ENCODE measurements at places on chromosomes 13 and 19.

DNA sequence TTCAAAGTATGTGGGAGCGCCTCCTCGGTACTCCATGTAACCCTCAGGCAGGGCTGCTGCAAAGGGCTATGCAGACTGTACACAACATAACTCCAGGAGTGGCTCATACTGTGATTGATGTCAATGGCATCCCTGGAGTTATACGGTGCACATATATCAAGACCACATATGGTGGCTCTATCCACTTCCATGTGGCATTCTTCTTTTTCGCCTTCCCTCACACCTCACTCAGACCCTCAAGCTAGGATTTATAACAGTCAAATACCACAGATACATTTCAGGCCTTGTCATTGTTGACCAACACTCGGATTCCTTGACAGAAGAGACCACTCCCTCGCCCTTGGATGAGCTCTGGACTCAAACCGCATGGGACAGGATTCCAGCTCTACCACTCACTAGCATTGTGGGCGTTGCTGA, 11.3 kb upstream of the UBL3 start:
- peak; percentile 87 for DNase-seq

DNA sequence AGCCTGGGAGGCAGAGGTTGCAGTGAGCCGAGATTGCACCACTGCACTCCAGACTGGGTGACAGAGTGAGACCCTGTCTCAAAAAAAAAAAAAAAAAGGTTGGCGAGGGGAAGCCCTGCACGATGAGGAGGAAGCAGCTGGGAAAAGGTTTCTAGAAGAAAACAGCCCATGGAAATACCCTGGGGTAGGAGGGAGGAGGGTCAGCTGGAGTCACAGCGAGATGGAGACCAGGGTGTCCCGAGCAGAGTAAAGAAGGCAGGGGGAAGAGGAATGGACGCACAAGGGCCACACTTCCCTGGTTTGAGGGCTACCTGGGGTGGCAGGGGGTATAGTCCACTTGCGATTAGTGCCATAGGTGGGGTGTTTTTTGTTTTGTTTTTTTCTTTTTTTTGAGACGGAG, 6.4 kb downstream of the KANK3 start:
- no peak for DNase-seq

DNA sequence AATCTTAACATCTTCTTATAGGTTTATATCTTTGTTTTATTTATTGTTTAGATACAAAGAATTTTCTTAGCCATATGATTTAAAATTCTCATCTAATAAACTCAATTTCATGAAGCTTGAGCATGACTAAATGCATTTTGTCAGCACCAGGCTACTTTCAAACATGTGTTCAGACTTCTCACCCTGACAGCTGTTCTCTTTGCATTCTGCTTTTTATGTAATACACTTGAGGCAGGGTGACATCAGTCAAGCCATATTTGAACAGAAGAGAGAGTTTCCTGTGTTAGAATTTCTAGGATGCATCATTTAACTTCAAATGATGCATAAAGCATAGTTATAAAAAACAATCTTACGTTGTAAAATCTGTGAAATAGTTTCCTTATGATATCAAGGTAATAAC, 1295.1 kb upstream of the PCDH20 start:
- DNase-seq, result no peak

DNA sequence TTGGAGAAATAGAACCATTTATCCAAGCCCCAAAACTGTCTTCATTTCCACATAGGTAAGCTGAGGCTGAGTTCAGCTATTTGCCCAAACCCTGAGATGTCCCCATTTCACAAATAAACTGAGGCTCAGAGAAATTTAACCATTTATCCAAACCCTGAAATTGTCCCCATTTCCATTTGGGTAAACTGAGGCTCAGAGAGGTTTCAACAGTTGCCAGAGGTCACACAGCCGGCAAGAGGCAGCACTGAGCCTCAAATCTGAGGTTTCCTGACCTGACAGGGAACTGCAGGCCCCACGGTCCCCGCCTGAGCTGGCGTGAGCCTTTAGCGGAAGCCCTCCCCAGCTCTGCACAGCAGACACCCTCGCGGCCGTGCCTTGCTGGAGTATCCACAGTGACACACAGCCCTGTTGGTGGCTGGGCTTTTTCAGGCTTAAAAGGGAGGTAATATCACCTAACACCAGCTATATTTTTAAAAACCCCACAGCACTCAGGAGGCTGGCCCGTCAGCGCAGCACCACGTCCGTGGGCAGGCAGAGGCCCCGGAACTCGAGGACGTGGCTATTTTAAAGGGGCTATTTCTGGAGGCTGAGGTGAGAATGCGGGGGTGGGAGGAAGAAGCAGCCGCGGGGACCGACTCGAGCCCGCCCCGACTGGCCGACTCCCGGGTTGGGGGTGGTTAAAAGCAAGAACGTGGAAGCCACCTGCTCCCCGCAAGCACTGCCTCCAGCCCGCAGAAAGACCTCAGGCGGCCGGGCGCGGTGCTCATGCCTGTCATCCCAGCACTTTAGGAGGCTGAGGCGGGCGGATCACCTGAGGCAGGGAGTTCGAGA, 18.5 kb downstream of the PTPRS start:
- DNase-seq, result no peak

DNA sequence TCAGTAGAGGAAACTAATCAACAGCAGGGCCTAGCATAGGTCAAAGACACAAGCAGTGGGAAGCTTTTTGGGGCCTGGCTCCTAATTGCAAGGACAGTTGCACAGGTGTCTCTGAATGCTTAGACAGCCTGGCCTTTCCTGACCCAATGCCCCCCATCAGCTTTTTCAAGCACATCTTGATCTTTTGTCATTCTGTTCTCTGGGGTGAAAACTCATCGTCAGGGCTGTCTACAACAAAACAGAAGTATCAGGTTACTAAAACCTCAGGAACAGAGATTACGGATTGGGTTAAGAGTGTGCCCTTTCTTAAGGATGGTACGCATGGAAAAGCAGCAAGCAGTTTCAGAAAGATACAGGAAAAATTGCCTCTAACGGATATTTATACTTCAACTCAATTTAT, 8.3 kb upstream of the ZNF254 start:
- DNase-seq, result no peak

- DNase-seq, result no peak
Measured at GRCh38 chr13:42331009-42331408, 59.1 kb downstream of the AKAP11 start.

DNA sequence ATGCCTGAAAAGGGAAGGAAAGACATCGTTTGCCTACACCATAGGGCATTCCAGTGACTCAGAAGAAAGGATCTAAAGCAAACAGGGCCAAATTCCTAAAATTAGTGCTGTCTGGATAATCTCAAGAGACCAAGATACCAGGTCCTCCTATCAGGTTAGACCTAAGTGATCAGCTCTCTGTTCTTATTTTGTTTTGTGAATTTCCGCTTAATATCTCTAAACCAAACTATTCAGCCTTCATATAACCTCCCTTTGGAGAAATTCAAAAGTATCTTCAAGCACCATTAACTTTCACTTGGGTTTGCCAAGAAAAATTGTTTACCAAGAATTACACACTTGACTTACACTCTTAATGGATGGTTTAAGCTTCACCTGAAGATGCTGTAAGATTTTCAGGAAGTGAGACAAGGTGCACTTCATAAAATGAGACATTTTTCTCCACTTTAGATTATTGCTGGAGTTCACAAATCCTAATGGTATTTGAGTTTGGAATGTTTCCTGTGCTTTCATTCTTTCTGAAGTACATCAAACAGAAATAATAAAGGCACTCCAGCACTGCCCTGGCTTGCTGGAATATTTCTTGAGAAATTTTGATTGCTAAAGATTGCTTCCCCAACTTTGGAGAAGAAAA, 376.1 kb downstream of the LMO7 start:
- DNase-seq, result peak; percentile 10

DNA sequence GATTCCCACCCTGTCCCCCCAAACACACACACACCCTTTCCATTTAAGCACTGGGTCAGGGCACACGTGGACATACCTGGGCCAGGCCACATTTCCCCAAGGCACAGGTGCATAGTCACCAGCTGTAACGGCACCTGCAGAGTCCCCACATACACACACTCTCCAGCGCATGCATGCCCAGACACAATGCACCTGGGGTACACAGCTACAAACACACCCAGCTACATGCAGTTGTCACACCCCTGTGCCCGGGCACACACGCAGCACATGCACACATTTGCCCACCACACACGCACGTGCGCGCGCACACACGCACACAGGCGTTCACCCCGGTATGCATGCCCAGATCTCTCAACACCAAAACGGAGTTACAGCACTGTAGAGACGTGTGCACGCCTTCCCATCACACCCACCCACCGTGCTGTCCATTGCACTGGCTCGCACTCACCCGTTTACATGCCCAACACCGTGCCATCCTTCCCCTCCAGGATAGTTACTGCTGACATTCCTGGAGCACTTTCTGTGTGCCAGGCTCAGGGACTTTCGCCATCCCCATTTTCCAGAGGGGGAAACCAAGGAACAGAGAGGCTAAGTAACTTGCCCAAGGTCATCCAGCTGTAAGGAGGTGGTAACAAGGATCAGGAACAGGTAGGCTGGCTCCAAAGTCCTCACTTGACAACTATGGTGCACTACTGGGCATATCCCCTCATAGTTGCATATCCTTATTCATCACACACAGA, 749 bp upstream of the SHANK1 start:
- no peak for DNase-seq

DNA sequence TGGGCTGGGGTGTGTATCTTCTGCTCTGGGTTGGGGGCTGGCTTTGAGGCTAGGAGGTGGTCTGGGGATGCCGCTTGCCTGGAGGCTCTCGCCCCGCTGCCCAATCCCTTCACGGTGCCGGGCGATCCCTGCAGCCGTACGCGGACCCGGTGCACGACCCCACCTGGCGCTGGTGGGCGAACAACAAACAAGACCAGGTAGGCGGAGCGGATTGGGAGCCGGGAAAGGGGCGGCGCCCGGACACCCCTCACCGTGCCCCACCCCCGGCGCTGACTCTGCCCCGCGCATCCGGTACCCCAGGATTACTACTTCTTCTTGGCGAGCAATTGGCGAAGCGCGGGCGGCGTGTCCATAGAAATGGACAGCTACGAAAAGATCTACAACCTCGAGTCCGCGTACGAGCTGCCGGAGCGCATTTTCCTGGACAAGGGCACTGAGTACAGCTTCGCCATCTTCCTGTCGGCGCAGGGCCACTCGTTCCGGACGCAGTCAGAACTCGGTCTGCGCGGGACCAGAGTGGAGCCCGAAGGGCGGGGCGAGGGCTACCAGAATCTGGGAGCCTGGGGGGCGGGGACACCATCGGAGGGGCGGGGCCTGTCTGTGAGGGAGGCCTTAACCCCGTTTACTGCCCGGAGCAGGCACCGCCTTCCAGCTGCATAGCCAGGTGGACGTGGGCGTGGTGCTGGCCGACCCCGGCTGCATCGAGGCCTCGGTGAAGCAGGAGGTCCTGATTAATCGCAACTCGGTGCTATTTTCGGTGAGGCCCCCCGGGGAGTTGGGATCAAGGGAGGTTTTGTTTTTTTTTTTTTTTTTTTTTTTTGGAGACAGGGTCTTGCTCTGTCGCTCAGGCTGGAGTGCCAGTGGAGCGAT, 12.1 kb upstream of the PSMD8 start:
- peak; percentile 91 for DNase-seq

DNA sequence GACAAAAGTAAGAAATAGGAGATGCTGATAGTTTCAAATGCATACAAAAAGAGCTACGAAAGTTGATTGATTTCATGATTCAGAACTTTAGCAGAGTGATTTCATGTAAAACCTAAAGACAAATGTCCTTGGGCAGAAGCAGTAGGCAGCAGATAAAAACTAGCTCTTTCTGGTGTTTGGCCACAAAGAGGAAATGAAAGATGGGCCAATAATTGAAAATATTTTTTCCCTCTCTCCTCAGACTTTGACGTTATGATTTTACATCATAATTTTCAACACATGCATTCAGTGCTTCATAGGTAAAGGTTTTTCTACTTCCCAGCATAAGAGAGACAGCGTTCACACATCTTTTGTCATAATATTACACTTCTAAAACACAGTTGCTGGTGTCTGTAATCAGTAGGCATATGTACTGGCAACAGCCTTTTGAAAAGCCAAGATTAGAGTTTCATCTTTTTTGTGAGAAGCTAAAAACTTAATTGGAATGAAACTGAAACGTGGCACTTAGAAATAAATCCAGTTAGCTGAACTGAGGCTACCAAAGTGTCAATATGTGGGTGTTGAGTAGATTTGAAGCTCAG, 9.3 kb downstream of the SCEL start:
- DNase-seq, result no peak

DNA sequence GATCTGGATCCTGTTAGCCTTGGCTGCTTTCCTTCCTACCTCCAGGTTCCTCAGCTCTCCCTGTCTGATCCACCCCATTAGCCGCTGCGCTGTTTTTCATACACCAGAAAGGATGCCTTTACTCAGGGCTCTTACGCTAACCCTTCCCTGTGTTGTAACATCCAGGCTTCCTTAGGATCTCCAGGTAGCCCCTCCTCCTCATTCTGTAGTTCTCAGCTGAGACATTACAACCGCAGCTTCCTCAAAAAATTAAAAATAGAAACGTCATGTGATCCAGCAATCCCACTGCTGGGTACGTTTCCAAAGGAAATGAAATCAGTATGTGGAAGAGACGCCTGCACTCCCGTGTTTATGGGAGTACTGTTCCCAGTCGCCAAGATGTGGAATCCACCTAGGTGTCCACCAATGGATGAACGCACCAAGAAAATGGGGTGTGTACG, 18.4 kb upstream of the MYADM start:
- DNase-seq, result peak; percentile 69

GRCh38 chr13:30338331-30338851, 31.0 kb upstream of the KATNAL1 start:
- DNase-seq, result peak; percentile 44

- peak; percentile 80 for DNase-seq
Measured at GRCh38 chr13:50244713-50245574, 229.7 kb downstream of the KCNRG start.

DNA sequence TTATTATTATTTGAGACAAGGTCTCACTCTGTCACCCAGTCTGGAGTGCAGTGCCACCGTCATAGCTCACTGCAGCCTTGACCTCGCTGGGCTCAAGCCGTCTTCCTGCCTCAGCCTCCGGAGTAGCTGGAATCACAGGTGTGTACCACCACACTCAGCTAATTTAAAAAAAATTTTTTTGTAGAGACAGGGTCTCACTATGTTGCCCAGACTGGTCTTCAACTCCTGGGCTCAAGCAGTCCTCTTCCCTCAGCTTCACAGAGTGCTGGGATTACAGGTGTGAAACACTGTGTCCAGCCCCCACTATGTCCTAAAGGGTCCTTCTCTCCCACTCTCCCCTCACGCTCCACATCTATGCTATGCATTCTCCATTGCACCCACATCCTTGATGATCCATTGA, 9.1 kb upstream of the TLE2 start:
- no peak for DNase-seq

DNA sequence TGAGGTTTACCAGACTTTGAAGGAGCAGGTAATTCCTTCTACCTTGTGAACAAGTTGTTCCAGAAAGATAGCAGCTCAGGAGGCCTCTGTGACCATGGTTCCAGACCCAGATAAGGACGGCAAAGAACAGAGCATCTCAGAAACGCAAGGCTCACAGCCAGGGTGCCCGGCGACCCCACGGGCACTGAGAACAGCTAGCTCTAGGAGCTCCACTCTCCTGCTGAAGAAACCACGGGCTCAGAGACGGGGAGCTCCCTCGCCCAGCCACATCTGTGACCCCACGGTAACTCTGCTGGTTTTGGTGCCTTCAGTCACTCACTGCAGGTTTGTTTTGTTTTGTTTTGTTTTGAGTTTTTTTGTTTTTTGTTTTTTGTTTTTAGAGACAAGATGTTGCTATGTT, 16.0 kb upstream of the NCCRP1 start:
- no peak for DNase-seq

GRCh38 chr19:45417151-45417550, 6.6 kb downstream of the ERCC1 start:
- DNase-seq, result no peak

- DNase-seq, result peak; percentile 45
Measured at GRCh38 chr19:6580313-6580712, 10.6 kb downstream of the CD70 start.

GRCh38 chr13:78398743-78399410, 204.5 kb downstream of the POU4F1 start:
- DNase-seq, result no peak
